ENCODE measurements at places on chromosomes 12 and 14. TPM values are rescaled to one million over a fixed set of nuclear protein-coding genes. Genes with fewer than 3 reads are reported as not detected.

SLC4A8 gene
- total RNA-seq: 0.41 TPM

OASL gene
- total RNA-seq: 1.9 TPM

FLRT2 gene
- total RNA-seq: not detected

- DNase-seq: no peak
These were observed 57.3 kb downstream of the NTN4 start for GRCh38 chr12:95733141-95733825.

GRCh38 chr12:49160399-49160798 lies 28.5 kb downstream of the TUBA1A start:
- DNase-seq: no peak

- no peak for DNase-seq
These were observed 4.9 kb upstream of the HOXC12 start for GRCh38 chr12:53949631-53950436.

GRCh38 chr14:22778084-22778483 lies 11.6 kb downstream of the OXA1L start:
- no peak for DNase-seq

DNA sequence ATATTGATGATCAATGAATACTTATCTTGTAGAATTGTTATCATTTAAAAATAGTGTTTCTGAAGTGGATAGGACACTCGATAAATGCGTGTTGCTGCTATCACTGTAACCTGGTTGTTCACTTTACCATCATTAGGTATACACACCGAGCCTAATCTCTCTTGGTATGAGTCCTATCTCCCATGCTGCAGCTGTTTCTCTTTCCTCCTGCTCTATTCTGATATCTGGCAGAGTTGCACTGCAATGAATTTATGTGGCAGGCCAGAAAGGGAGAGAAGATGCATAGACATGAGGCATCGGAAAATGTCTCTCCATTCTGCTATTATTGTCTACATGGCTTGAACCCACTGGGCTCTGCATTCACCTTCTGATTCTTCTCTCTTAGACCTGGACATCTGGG lies 26.7 kb downstream of the KCNK10 start:
- no peak for DNase-seq

DNA sequence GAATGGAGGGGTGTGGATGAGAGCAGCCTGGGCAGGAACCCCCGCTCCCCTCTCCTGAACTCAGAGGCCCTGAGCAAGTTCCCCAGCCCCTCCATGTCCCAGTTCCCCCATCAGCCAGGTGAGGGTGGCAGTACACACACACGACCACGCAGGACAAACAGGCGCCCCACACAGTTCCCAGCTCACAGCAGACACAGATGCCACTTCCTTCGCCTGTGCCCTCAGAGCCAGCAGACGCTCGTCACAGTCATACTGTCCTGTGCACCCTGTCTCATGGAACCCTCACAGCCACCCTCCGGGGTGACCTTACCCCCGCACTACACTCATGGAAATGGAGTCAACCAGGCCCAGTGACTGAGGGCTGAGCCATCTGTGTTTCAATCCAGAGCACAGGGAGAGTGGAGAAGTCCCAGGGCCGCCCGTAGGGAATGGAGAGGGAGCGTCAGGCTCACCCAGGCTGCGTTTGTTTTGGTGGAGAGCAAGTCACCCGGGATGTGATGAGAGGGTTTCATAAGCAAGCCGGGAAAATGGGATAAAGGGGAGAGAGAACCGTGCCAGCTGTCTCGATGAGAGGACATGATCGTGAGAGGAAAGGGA lies 47.5 kb upstream of the DYNC1H1 start:
- DNase-seq: no peak

- no peak for DNase-seq
These were observed 9.8 kb upstream of the FERMT2 start for GRCh38 chr14:52960627-52961026.

DNA sequence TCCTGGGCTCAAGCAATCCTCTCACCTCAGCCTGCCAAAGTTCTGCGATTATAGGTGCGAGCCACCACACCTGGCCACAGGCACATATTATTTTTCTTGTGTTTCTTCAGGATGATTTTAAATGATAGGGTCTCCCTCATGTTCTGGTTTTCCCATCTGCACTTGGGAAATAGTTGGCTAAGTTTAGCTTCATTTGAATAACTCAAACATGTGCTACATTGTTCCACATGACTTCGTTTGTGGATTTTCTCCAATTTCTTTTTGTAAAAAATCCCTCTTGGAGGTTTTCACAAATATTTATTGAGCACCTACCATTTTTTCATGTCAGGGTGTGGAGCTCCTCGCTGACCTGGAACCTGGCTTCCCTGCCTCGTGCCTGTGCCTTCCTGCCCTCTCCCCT lies 55.2 kb upstream of the GNPNAT1 start:
- no peak for DNase-seq

DNA sequence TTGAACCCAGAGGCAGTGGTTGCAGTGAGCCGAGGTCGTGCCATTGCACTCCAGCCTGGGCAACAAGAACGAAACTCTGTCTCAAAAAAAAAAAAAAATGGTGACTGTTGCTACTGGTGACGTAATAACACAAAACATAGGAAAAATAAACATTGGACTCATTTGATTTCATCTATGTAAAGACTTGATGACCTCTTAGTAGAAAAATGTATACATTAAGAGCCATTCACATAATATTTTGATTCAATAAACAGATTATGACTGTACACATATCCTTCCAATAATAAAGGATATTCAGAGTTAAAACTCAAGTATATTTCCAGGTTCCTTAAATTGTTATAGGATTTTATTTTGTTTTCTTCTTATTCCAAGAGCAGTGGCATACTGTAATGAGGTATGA lies 65.7 kb upstream of the AEBP2 start:
- DNase-seq: no peak
